ENCODE measurements at places on chromosomes 6 and 20. TPM values are rescaled to one million over a fixed set of nuclear protein-coding genes. Genes with fewer than 3 reads are reported as not detected.
A peak's percentile ranks its signal among the peaks of the same experiment; 100 is the strongest.

GRCh38 chr6:29653452-29654038, 3.3 kb upstream of the MOG start:
- H3K27me3 ChIP-seq, result no peaks in the 10 kb centered on the region
- no peak overlapping the region for H3K27ac ChIP-seq
- H3K4me3 ChIP-seq, result no peak overlapping the region
- H3K36me3 ChIP-seq, result no peaks in the 10 kb centered on the region
- no peak for DNase-seq

- H3K27ac ChIP-seq, result no peak overlapping the region
- no peak for DNase-seq
- H3K27me3 ChIP-seq, result no peaks in the 10 kb centered on the region
Measured at GRCh38 chr6:16539086-16539931, 222.0 kb downstream of the ATXN1 start.

DNA sequence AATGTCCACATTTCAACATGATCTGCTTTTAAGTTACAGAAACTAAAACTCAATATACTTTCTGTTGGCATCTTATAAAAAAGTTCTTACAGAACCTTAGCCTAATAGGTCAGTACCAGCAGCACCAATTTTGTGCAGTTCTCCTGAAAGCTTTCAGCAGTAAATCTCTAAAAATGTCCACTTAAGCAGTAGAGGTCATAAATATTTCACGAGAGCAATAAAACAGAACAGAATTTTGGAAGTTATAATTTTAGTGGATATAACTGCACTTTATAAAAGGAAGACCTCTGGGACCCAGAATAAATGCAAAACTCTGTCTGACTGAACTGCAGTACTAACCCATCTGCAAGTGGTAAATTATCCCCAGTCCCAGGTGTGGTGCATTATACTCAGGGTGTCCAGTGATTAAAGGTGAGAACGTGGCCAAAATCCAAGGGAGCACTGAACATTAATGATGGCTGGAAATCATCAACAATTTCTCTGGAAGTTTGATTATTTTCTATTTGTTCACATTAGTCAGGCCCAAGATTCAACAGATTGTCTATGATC, 172.6 kb upstream of the RSPO3 start:
- no peak overlapping the region for H3K27ac ChIP-seq
- H3K4me1 ChIP-seq, result no peaks in the 10 kb centered on the region
- no peak for DNase-seq
- H3K27me3 ChIP-seq, result no peaks in the 10 kb centered on the region
- H3K36me3 ChIP-seq, result no peaks in the 10 kb centered on the region

DNA sequence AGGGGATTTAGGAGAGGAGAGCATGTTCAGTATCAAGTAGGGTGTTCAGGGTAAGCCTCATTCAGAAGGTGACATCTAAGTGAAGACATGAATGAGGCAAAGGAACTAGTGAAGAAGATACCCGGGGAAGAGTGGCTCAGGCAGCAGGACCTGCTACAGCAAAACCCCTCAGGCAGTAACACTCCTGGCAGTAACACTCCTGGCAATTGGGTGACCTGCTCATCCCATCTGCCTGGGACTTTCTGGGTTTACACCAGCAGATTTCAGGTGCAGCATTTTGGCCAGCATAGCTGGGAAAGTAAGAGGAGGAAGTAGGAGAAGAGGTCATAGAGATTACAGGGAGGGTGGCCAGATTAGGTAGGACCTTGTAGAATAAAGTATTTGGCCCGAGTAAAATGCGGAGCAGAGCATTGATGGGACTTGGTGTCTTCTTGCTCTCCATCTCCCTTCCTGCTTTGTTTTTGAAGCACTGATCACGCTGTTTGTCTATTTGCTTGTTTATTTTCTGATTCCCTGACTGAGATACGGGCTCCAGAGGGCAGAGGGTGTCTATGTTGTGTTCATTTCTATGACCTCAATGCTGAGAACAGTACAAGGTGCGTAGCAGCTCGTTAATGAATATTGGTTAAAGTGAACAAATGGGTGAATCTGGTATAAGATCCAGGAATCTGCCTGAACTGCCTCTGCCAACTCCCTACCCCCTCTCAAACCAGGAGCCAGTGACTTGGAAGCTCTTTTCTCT, 88.3 kb downstream of the IYD start:
- H3K4me1 ChIP-seq, result no peaks in the 10 kb centered on the region
- H3K27ac ChIP-seq, result no peak overlapping the region
- no peaks in the 10 kb centered on the region for H3K27me3 ChIP-seq
- DNase-seq, result no peak

DNA sequence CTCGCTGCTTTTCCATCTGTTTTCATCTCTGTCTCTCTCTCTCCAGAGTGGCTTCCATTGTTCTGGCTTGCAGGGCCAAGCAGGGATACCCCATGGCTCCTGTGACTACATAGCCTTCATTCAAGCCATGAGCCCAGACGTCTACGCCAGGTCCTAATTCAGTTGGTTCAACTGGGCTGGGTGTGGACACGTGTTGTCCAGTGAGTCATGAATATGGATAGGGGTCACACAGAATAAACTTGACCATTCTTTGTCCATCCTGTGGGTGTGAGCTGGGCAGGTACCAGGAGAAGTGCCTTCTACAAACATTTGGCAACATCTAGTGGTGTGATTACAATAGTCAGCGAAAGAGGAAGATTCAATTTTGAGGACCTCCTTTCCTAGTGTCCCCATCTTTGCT, 96.9 kb upstream of the ARMC2 start:
- H3K27ac ChIP-seq, result no peak overlapping the region
- no peak for DNase-seq
- H3K4me1 ChIP-seq, result peaks cover 9% of the 10 kb centered on the region

GRCh38 chr20:56392881-56393482, 537 bp downstream of the CSTF1 start:
- H3K27me3 ChIP-seq, result no peaks in the 10 kb centered on the region
- peak overlapping the region; percentile 80 for H3K27ac ChIP-seq

- peaks cover 11% of the 10 kb centered on the region for H3K4me1 ChIP-seq
- H3K4me3 ChIP-seq, result no peak overlapping the region
- no peak overlapping the region for H3K27ac ChIP-seq
- no peak for DNase-seq
- H3K36me3 ChIP-seq, result no peaks in the 10 kb centered on the region
Measured at GRCh38 chr6:38644951-38645350, 5.2 kb upstream of the BTBD9 start.

DNA sequence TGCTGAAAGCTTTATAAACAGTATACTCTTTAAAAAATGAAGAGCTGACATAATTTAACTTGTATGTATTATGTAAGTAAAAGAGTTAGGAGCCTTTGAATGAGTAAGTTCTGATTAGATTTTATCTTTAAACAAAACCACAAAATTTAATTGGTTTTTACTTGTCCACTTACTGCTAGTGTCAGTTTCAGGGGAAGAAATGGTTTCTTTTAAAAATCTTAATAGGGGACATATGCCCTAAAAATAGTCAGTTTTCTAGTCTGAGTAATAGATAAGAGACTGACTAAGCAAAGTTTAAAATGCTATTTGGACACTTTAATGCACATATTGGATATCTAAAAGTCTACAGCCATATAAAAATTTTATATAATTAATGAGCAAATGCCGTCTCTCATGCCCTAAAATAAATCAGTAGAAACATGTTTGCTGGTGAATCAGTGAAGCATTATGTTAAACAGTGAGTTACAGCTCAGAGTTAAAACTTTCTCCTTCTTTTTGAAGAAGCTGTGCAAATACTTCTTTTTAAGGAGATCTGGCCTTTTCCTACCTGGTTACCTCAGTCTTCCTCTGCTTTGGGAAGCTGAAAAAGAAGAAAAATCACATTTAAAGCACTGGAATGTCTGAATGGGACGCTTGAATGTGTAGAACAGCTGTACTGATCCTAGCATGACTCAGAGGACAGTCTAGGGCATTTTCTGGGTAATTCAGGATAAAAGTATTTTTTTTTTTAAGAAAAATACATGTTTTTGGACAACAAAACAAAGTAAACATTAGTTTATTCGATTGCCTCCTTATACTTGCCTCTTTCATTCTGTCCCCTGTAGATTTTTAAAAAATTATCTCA, 55.3 kb downstream of the CDH26 start:
- no peak for DNase-seq
- no peak overlapping the region for H3K27ac ChIP-seq
- H3K27me3 ChIP-seq, result no peaks in the 10 kb centered on the region
- no peaks in the 10 kb centered on the region for H3K4me1 ChIP-seq
- no peaks in the 10 kb centered on the region for H3K36me3 ChIP-seq

- H3K27ac ChIP-seq, result no peak overlapping the region
- no peak overlapping the region for H3K4me3 ChIP-seq
- no peaks in the 10 kb centered on the region for H3K27me3 ChIP-seq
- peaks cover 15% of the 10 kb centered on the region for H3K36me3 ChIP-seq
- DNase-seq, result no peak
- peaks cover 23% of the 10 kb centered on the region for H3K4me1 ChIP-seq
Measured at GRCh38 chr6:38138374-38138773, 318.8 kb downstream of the ZFAND3 start.

- no peak overlapping the region for H3K27ac ChIP-seq
- peaks cover 11% of the 10 kb centered on the region for H3K4me1 ChIP-seq
- H3K36me3 ChIP-seq, result peaks cover 95% of the 10 kb centered on the region
- DNase-seq, result no peak
- no peak overlapping the region for H3K4me3 ChIP-seq
Measured at GRCh38 chr20:49945701-49946477, 9.7 kb downstream of the RNF114 start.

GRCh38 chr6:51738614-51739013, 348.8 kb downstream of the PKHD1 start:
- H3K4me1 ChIP-seq, result no peaks in the 10 kb centered on the region
- H3K4me3 ChIP-seq, result no peak overlapping the region
- no peaks in the 10 kb centered on the region for H3K27me3 ChIP-seq
- H3K36me3 ChIP-seq, result no peaks in the 10 kb centered on the region
- H3K27ac ChIP-seq, result no peak overlapping the region

DNA sequence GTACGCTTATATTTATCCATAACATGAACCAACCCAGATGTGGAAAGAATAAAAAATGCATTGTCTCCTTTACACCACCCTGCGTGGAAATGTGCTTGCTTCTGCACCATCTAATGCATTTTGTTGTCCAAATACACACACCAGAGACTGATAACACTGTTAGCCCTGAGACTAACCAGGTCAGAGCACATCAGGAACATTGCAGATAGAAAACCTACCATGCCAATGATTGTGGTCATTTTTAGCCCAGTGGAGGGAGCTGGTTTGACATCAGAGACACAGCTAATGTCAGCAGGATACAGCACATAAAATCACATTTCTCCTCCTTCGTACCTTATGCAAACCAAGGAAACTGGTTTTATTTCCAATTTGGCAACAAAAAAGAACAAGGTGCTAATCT, 528.7 kb downstream of the DOK5 start:
- H3K4me1 ChIP-seq, result no peaks in the 10 kb centered on the region
- H3K27me3 ChIP-seq, result no peaks in the 10 kb centered on the region
- no peak overlapping the region for H3K4me3 ChIP-seq
- H3K27ac ChIP-seq, result no peak overlapping the region
- DNase-seq, result no peak

GRCh38 chr20:36454698-36455427, 86.5 kb upstream of the MYL9 start:
- H3K27me3 ChIP-seq, result no peaks in the 10 kb centered on the region
- H3K4me3 ChIP-seq, result peak overlapping the region; percentile 9
- DNase-seq, result no peak
- H3K4me1 ChIP-seq, result peaks cover 18% of the 10 kb centered on the region
- peak overlapping the region; percentile 60 for H3K27ac ChIP-seq
- no peaks in the 10 kb centered on the region for H3K36me3 ChIP-seq

GRCh38 chr6:73665686-73666319, 12.0 kb upstream of the SLC17A5 start:
- no peak overlapping the region for H3K4me3 ChIP-seq
- no peak for DNase-seq
- no peaks in the 10 kb centered on the region for H3K4me1 ChIP-seq
- no peaks in the 10 kb centered on the region for H3K36me3 ChIP-seq
- no peaks in the 10 kb centered on the region for H3K27me3 ChIP-seq

GRCh38 chr20:63745424-63745805, 5.8 kb downstream of the SLC2A4RG start:
- H3K27me3 ChIP-seq, result no peaks in the 10 kb centered on the region
- no peak overlapping the region for H3K27ac ChIP-seq
- peaks cover 22% of the 10 kb centered on the region for H3K4me1 ChIP-seq

- H3K36me3 ChIP-seq, result no peaks in the 10 kb centered on the region
- H3K27me3 ChIP-seq, result no peaks in the 10 kb centered on the region
- H3K27ac ChIP-seq, result no peak overlapping the region
- no peak overlapping the region for H3K4me3 ChIP-seq
- H3K4me1 ChIP-seq, result no peaks in the 10 kb centered on the region
- DNase-seq, result no peak
Measured at GRCh38 chr6:154632119-154632518, 101.1 kb upstream of the SCAF8 start.

DNA sequence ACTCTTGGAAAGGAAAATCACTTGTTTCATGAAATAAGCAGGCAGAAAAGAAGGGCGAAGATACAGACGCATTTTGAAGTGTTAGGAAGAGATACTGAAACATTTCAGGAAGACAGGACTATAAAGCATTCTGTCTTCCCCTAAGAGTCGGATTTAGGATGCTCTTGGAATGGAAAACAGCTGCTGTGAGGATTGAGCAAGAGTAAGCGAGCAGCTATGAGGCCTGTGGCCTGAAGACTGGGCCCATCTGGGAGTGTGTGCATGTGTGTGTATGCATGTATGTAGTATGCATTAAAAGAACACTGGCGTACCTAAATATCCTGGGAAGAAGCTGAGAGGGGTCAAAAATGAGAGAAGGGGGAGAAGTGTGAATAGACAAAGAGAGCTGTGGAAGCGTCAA, 83.6 kb downstream of the SIM1 start:
- DNase-seq, result no peak
- no peak overlapping the region for H3K4me3 ChIP-seq
- no peak overlapping the region for H3K27ac ChIP-seq
- H3K27me3 ChIP-seq, result no peaks in the 10 kb centered on the region
- H3K36me3 ChIP-seq, result no peaks in the 10 kb centered on the region

- no peak overlapping the region for H3K27ac ChIP-seq
- no peaks in the 10 kb centered on the region for H3K36me3 ChIP-seq
- H3K4me1 ChIP-seq, result peaks cover 17% of the 10 kb centered on the region
- H3K27me3 ChIP-seq, result no peaks in the 10 kb centered on the region
Measured at GRCh38 chr20:51076786-51077685, 54.1 kb upstream of the KCNG1 start.

- DNase-seq, result no peak
- H3K4me3 ChIP-seq, result no peak overlapping the region
- peaks cover 13% of the 10 kb centered on the region for H3K27me3 ChIP-seq
Measured at GRCh38 chr20:32621071-32621890, 36.1 kb upstream of the NOL4L start.

DNA sequence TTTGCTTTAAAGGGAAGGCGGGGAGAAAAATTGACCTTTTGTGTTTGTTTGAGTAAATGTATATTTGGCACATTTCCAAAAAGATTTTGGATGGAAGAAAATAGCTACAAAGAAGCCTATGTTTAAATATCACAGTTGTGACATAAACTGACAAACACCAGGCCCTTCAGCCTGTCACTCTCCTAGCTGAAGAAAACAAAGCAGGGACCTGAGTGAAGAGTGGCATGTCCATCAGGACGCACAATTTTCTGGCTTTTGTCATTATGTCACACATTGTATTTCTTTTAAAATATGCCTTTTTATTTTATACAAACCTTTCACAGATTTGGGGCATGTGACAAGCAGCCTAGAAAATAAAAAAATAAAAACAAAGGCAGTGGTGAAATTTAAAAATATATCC, 241.2 kb downstream of the OGFRL1 start:
- no peaks in the 10 kb centered on the region for H3K4me1 ChIP-seq
- H3K4me3 ChIP-seq, result no peak overlapping the region
- no peaks in the 10 kb centered on the region for H3K27me3 ChIP-seq

The EYS gene
- not detected for total RNA-seq

The LRP11 gene
- 29.1 TPM for total RNA-seq

The SYCP2 gene
- total RNA-seq, result 1.2 TPM

The SIRPG gene
- total RNA-seq, result not detected

The PLCB1 gene
- 73.2 TPM for total RNA-seq

The SIRPD gene
- total RNA-seq, result not detected

The YTHDF1 gene
- 29.5 TPM for total RNA-seq

Data from esophagus muscularis mucosa (tissue), 4 donors.